Bronchial epithelial cell (primary cell): ENCODE measurements at places on chromosomes 1 and 21. TPM values are rescaled to one million over a fixed set of nuclear protein-coding genes. Genes with fewer than 3 reads are reported as not detected.
A peak's percentile ranks its signal among the peaks of the same experiment; 100 is the strongest.

DNA sequence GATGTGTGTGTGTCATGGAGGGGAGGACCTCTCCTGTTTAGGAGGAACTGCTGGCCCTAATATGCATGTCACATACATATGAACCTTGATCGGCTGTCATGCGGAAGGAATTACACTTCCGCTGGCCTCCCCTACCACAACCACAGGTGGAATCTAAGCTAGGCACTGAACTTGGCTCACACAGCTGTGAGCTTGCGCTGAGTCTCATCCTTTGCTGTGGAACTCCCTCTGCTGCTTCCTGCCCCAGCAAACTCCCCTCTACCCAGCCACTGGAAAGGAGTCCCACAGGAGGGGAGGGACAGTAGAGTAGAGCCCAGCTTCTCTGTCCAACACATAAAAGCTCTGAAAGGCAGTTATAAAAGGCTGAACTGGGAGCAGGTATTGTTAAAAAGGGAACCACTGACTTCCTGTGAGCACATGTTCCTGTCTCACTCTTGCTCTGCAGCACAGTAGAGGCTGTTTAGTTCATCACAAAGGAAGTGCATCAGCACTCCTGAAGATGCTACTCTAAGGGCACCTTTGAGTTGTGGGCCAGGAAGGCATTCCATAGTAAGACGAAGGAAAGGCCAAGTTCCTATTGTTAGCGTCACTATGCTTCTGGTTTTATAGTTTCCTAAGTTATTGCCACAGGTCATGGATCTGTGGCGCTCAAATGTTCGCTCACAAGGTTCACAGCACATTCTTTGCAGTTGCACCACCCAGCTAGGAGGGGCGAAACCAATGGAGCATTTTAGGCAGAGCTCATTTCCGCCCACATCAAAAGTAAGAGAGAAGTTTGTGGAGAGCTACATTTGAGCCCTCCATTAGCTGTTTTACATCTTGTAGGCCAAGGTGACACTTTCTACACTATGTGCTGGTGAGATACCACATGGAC lies 17.7 kb upstream of the PTPRC start:
- no peak for DNase-seq

DNA sequence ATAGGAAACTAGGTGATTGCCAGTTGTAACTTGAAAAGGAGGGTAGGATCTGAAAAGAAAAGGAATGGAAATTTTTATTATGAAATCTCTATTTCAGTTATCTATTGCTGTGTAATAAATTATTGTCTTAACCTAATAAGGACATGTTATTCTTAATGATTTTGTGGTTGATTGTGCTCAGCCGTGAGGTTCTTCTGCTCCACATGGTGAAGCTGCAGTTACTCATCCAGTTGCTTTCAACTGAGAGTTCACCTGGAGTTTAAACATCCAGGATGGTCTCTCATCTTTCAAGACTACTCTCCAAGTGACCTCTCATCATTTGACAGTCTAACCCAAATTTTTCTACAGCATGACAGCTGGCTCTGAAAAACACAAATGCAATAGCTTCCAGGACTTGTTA lies 96.0 kb downstream of the ATG4C start:
- no peak for DNase-seq

- no peak for DNase-seq
These were observed 30.4 kb upstream of the FOXO6 start for GRCh38 chr1:41330588-41331545.

DNA sequence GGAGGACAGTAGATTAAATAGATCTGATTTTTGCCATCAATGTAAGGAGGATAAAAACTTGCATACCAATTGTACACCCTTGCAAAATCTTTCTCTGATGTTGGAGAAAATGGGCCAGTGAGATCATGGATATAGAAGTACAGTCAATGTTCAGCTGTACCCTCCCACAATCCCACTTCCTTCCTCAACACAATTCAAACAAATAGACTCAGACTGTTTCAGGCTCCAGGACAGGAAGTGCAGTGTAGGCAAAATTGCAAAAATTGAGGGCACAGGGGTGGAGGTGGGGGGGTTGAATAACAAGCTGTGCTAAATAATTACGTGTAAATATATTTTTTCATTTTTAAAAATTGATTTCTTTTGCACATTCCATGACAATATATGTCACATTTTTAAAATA lies 3.9 kb upstream of the IFI44 start:
- DNase-seq: peak; percentile 2

- no peak for DNase-seq
These were observed 161.3 kb downstream of the PCBP3 start for GRCh38 chr21:45804809-45805313.

DNA sequence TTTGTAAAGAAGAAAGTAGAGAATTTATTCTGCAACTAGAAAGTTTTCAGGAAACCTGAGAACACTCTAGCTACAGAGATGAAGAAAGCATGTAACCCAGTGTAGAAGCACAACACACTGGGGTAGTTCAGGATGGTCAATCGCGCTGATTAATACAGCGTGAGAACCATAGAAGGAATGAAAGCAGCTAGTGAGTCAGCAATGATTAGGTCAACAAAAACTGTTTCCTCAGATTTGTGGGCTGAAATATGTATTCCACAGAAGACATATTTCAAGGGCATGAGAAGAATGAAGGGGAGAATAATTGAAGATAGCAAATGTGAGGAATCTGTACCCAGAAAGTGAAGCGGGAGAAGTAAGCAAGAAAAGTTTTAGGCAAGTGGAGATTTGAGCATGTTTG lies 97.8 kb upstream of the ADGRL2 start:
- DNase-seq: peak; percentile 98

The LENEP gene
- total RNA-seq: 0.51 TPM in 1 of 2 replicates, not detected in the other

GRCh38 chr1:248804771-248805681 lies 20.7 kb downstream of the SH3BP5L start:
- no peak for DNase-seq

The F3 gene
- total RNA-seq: 326 and 618 TPM in 2 replicates

The NUF2 gene
- total RNA-seq: 0.79 and 1.0 TPM in 2 replicates

DNA sequence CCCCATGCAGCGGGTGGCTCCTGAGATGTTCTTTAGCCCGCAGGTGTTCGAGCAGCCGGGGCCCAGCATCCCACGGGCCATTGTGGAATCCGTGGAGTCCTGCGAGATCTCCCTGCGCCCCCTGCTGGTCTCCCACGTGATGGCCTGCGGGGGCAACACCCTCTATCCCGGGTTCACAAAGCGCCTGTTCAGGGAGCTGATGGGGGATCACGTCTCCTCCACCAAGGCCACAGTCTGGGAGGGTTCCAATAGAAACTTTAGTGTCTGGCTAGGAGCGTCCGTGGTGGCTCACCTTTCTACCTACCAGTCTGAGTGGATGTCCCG lies 71.0 kb downstream of the ACTL8 start:
- DNase-seq: no peak

The ERICH3 gene
- not detected in 2 replicates for total RNA-seq

The HMGN1 gene
- 341 and 362 TPM in 2 replicates for total RNA-seq

DNA sequence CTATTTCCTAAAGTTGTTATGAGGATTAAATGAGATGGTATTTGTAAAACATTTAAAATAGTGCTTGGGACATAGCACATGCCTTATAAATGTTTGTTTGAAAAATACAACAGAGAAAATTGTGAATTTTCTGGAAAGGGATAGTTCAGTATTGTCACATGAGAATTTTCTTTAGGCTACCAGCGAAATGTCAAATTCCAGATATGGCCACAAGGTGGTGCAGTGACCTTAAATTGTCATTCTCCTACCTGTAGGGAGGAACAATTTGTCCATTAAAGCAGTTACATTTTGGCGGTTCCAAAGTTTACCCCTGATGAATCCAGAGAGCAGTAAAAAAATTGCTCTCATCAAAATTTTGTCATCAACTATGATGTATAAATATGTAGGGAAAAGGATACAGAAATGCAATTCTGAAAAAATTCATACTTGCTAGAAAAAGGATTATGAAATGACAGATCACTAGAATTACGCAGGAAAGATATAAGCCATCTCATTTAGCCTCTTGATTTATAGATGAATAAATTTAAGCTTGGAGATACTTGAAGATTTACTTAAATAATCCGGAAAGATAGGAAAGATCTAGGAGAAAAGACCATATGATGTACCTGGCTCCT lies 50.2 kb upstream of the TSHB start:
- DNase-seq: peak; percentile 59

The MAEL gene
- total RNA-seq: not detected in 2 replicates

The CYYR1 gene
- 0.38 and 1.1 TPM in 2 replicates for total RNA-seq

DNA sequence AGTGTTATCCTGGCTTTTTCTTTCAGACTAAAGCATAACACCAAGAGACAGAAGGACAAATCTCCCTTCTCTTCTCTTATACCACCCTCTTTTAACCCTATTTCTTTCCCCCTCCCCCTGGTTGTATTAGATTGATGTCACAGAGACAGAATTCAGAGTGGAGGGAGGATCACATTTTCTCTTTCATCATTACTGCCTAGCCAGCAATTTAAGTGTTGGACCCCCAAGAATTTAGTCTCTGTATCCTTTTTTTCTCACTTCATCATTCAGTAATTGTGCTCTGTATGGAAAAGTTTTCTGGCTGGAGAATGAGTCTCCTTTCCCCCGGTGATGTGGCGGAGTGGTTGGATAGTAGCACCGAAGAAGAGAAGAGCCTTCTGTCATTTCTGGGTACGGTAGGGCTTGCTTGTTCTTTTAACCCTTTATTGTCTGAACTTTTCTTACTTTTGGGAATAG lies 124.8 kb downstream of the CLEC20A start:
- DNase-seq: no peak

DNA sequence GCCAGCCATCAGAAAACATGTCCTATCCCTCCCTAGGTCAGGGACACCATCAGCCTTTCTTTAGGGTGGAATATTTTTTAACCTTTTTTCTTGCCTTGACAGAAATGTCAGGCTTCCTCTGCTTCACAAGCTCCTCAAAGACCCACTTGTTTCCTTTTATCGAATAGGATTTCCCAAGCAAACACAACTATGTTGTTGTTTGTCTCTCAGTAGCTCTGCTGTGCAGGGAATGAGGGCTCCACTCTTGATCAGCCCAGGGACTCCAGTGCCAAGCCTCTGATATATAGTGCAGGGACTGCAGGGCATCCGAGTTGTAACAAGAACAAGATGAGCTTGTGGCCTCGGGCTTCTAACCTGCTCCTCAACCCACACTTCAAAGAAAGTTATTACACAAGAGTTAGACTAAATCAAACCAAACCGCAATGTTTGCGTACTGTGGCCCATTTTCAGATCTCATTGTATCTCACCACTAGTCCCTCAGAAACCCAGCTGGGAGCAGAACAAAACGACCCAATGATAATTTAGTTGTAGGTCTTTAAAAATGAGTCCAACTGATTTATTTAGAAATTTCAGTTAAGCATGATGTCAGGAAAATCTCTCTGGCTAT lies 108.1 kb downstream of the ATG4C start:
- DNase-seq: peak; percentile 11

- no peak for DNase-seq
These were observed 145.2 kb upstream of the ERG start for GRCh38 chr21:38643404-38644023.

GRCh38 chr1:27601771-27602461 lies 2.0 kb downstream of the AHDC1 start:
- DNase-seq: no peak

DNA sequence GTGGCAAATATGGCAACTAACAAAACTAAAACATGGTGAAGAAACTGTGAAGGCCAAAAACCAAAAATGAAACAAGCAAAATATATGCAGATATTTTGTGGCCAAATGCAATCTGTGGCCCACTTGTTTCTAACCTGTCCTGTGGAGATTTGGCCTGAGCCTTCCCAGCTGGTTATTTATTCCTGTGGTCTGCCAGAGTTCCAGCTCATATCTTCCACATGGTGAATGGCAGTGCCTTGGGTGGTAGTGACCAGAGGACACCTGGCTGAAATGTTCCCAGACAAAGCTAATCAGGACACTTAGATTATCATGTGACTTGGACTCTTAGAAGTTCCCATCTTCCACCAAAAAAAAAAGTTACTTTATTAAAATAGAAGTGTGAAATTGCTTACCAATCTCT lies 39.7 kb downstream of the RNASEL start:
- no peak for DNase-seq

DNA sequence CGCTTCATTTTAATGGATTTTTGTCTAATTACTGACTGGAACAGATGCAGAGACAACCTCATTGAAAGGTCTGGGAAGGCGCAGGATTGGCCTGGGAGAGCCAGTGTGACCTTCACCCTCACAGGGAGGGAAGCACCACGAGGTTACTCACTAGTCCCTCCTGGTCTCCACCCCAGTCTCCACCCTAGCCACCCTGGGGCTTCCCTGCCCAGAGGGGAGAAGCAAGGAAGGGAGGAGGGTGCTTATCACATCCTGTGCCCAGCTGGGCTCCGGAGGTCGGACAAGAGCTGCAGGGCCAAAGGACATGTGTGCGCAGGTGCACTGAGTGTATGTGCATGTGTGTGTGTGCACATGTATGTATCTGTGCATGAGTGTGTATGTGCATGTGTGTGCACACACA lies 220.1 kb upstream of the VAMP3 start:
- no peak for DNase-seq

DNA sequence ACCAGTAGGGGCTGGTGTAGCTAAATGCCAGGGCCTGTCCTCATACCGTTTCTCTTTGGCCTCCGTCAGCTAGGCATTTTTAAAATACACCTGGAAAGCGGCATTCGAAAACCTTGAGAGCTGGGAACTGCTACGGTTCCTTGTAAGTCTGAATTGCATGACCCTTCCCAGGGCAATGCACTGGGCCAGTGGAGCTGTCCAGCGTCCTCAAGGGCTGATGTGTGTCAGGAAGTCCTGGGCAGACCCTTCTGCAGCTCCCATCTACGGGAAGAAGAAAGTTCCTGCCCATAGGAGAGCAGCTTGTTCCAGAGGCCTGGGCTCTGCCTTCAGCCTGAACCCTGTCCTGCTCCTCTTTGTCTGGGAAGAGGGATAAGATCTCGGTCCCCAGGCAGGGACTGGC lies 34.1 kb downstream of the UBASH3A start:
- peak; percentile 8 for DNase-seq

GRCh38 chr21:31606081-31606874 lies 53.2 kb upstream of the SOD1 start:
- peak; percentile 59 for DNase-seq

The SLC5A3 gene
- total RNA-seq: 24.1 and 34.0 TPM in 2 replicates

The ITGB3BP gene
- 7.4 and 16.9 TPM in 2 replicates for total RNA-seq

The KLHDC9 gene
- total RNA-seq: 1.3 and 5.0 TPM in 2 replicates

DNA sequence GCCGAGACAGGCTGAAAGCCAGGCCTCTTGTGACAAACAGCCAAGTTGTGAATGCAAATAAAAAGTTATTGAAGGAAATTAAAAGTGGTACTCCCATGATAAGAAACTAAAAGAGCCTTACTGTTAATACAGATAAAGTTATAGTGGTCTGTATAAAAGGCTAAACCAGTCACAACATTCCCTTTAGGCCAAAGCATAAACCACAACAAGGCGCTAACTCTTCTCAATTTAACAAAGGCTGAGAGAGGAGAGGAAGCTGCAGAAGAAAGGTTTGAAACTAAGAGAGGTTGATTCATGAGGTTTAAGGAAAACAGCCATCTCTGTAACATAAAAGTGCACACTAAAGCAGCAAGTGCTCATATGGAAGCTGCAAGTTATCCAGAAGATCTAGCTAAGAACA lies 10.7 kb downstream of the C1orf105 start:
- no peak for DNase-seq

- DNase-seq: no peak
These were observed 23.4 kb upstream of the ADARB1 start for GRCh38 chr21:45050797-45051489.
